Dermis blood vessel endothelial cell (primary cell): ENCODE measurements at places on chromosomes 11 and 22. TPM values are rescaled to one million over a fixed set of nuclear protein-coding genes. Genes with fewer than 3 reads are reported as not detected.

DNA sequence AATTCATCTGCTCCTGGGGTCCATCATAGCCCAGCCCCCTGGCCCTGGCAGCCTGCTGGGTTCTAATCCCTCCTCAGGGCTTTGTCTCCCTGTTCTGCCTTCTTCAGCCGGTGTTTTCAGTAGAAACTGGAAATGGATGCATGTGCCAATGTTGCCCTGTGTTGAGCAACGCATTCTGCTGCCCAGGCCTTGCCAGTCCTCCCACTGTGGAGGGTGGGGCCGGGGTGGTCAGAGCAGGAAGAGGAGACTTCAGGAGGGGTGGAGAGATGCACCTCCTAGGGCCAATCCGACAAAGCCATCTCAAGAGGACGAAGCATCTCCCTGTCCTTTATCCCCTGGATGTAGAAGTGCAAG, 27.6 kb upstream of the ZBTB16 start:
- DNase-seq = no peak

DNA sequence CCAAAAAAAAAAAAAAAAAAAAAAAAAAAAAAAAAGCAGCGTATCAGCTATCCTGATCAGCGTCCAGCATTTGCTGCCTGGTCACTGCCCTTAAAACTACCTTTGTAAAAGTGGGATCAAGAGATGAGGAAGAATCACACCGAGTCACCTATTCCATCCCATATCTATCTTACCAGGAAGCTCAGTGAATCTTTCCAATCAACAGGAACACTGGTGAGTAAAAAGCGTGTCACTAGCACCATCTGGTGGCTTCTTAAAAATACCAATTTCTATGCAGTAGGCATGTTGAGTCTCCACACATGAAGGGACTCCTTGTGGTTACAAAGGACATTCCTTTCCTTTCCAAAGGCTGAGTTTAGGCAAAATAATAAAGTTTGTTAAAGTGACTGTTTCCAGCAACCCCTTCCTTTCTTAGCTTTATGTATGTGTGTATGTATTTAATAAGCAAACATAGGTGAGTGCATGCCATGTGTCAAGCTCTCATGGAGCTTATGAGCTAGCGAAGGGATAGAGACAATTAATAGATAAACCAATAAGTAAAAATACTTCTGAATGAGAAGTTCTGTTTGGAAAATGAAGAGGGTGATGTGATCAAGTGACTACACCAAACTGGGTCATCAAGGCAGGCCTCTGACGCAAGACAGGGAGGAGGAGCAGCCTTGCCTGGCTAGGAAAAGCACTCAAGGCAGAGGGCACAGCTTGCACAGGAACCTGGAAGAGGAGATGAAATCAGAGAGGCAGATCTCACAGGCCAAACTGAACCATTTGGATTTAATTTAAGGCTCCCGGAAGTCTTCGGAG, 13.9 kb upstream of the TP53AIP1 start:
- DNase-seq = peak; percentile 85

GRCh38 chr11:33980897-33981296, 70.6 kb upstream of the CAPRIN1 start:
- DNase-seq = peak; percentile 63

GRCh38 chr11:59272771-59273372, 60.1 kb upstream of the MPEG1 start:
- no peak for DNase-seq

GRCh38 chr11:10208131-10208575, 85.9 kb downstream of the SBF2 start:
- DNase-seq = peak; percentile 76

DNA sequence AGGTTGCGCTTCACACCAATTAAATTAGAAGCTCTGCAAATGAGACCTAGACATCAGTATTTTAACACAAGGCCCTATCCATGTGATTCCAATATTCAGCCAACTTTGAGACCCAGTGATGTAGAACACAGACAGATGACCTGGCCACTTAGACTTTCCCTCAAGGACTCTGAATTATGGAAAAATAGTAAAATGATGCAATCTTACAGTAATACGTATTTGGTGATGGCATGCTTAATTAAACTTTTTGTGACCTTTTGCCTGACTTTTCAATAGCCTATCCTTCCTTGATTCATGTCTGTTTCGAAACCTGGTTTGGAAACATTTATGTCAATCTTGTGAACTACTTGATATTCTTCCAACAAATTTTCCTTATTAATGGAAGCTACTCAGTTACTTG, 521.2 kb downstream of the KCNA4 start:
- DNase-seq = no peak

GRCh38 chr11:30317030-30317429, 5.9 kb upstream of the ARL14EP start:
- DNase-seq = no peak

- no peak for DNase-seq
These were observed 360.3 kb upstream of the PDGFD start for GRCh38 chr11:104524254-104524653.

DNA sequence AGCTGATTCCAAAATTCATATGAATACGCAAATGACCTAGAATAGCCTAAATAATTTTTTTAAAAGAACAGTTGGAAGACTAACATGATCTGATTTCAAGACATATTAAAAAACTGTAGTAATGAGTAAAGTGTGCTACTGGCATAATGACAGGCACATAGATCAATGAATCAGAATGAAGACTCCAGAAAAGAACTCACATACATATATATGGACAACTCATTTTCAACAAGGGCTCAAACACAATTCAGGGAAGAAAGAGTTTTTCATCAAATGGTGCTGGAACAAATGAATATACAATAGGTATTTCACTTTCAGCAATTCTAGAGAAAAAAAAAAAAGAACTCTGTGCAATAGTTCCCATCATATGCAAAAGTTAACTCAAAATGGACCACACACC, 33.7 kb downstream of the BTBD10 start:
- DNase-seq = no peak

DNA sequence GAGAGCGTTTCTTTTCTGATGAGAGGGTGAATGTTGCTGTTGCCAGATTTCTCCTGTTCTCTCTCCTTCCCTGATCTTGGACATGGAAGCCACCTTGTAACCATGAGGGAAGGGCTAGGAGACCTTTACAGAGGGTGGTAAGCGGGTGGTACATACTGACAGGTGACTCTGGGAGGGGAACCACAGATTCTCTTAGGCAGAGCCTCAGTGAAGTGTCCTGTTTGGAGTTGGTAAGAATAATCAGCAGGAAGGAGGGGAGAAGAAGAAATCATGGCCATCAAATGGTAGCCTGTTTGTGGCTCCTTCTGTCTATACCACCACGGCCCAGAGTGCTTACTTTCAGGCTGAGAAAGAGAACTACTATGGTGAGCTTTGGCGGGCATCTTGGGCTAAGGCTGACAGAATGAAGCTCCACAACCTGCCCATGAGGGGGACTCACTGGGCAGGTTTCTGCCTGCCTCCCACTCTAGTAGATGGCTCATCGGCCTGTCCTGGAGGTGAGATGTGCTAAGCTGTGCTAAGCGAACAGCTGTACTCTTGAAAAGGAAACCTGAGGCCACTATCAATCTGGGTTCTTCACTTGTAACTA, 55.3 kb upstream of the CLTCL1 start:
- no peak for DNase-seq

- DNase-seq = peak; percentile 12
These were observed 89.3 kb downstream of the ARHGAP42 start for GRCh38 chr11:100776212-100776896.

Gene LARGE2
- not detected in 2 replicates for total RNA-seq

Gene OR51I1
- not detected in 2 replicates for total RNA-seq

Gene DMC1
- total RNA-seq = 0.85 and 1.8 TPM in 2 replicates
